ENCODE measurements at places on chromosomes 1 and 21. TPM values are rescaled to one million over a fixed set of nuclear protein-coding genes. Genes with fewer than 3 reads are reported as not detected.

The CDC42BPA gene
- total RNA-seq, result 11.1 TPM

The ADORA1 gene
- total RNA-seq, result 0.28 TPM

DNA sequence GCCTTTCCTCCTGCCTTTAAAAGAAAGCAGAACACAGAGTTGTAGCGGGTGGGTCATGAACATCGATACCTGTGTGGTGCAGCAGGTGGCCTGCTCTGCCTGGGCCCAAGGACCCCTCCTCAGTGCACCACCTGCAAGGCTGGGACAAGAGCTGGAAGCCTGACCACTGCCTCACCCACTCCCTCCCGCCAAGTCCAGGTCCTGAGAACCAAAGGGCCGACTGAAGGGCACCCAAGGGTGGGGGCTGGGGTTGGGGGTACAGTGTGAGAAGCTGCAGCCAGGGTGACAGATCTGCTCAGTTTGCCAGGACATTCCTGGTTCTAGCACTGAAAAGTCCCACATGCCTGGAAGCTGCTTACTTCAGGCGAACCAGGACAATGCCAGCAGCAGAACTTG is 36.1 kb downstream of the NTPCR start:
- ATAC-seq, result no peak

- ATAC-seq, result no peak
These were observed 40.7 kb downstream of the GON4L start for GRCh38 chr1:155816351-155816750.

DNA sequence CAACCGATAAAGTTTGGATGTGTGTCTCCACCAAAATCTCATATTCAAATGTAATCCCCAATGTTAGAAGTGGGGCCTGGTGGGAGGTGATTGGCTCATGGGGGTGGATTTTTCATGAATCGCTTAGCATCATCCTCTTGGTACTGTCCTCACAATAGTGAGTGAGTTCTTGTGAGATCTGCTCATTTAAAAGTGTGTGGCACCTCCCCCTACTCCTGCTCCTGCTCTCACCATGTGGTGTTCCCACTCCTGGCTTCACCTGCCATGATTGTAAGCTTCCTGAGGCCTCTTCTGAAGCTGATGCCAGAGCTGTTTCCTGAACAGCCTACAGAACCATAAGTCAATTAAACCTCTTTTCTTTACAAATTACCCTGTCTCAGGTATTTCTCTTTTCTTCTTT is 28.2 kb upstream of the PRDX6 start:
- ATAC-seq, result no peak
